ENCODE measurements at places on chromosomes 3 and 15. TPM values are rescaled to one million over a fixed set of nuclear protein-coding genes. Genes with fewer than 3 reads are reported as not detected.

Gene CCNB2
- 98.5 TPM for total RNA-seq

Gene TIGIT
- not detected for total RNA-seq

Gene LRRIQ4
- total RNA-seq: not detected

Gene PLSCR2
- not detected for total RNA-seq

Gene TERC
- not detected for total RNA-seq

Gene HACD2
- total RNA-seq: 25.2 TPM

Gene TSEN2
- total RNA-seq: 17.8 TPM

Gene ST8SIA2
- total RNA-seq: 0.53 TPM

Gene ALS2CL
- 9.5 TPM for total RNA-seq

Gene HTR3E
- not detected for total RNA-seq

Gene RAB27A
- total RNA-seq: 8.5 TPM

Gene C3orf80
- total RNA-seq: 1.8 TPM

Gene BTD
- total RNA-seq: 17.0 TPM

Gene LYZL4
- not detected for total RNA-seq

Gene ECE2
- total RNA-seq: not detected

Gene ERC2
- not detected for total RNA-seq

Gene CHL1
- not detected for total RNA-seq

Gene ASB14
- total RNA-seq: not detected

Gene BCL2A1
- total RNA-seq: 11.4 TPM

Gene TRH
- total RNA-seq: not detected
